ENCODE measurements at places on chromosomes 5 and 9.

DNA sequence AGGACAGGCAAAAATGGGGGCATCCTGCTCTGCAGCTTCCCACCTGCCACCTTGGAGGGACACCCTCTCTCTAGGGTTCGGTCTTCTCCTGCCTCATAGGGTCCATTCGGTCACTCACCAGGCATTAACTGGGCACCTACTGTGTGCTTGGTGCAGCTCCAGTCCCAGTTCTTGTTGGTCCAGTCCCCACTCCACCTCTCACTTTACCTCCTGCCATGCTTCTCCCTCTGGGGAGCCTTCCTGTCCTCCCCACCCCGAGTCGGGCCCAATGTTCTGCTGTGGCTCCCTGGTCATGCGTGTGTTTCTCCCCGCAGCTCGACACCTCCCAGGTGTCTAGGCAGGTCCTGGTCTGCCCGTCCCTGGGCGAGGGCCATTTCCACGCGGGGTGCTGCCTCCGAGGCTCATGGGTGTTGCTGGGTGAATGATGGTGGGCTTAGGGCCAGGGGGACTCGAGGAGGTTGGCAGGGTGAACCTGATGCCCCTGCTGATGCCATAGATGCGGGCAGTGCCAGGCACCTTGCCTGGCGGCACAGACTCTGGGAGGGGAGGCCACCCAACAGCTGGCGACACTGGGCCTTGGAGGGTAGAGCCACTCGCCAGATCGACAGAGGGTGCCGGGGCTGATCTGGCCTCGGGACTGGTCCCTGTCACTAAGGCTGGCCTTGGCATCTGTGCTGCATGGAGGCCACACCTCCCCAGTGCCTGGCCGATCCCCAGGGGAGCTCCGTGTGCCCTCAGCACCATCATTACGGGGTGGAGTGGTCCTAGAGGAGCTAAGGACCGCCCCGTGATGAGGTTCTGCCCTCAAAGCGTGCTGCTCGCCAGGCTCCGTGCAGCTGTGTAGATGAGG, 66.0 kb upstream of the RNU6ATAC start:
- no peak for DNase-seq

DNA sequence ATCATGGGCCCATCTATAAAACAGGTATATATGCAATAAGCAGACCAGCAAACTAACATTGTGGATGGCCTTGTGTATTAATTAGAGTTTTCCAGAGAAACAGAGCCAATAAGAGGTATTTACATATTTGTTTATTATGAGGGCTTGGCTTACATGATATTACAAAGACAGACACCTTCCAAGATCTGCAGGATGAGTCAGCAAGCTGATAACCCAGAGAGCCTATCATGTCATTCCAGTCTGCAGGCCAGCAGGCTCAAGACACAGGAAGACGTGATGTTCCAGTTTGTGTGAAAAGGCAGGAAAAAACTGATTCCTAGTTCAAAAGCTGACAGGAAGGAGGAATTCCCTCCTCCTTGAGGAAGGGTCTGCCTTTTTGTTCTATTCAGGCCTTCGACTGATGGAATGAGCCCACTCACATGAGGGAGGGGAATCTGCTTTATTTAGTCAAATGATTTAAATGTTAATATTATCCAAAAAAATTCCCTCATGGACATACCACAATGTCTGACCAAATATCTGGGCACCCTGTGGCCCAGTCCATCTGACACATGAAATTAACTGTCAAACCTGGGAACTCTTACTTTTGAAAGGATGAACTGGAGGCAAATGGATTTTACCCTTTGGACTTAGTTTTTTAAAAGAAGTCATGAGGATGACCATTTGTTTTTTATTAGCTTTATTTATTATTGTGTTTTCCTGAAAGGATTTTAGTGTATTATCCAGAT, 161.2 kb upstream of the CHD1 start:
- no peak for DNase-seq

DNA sequence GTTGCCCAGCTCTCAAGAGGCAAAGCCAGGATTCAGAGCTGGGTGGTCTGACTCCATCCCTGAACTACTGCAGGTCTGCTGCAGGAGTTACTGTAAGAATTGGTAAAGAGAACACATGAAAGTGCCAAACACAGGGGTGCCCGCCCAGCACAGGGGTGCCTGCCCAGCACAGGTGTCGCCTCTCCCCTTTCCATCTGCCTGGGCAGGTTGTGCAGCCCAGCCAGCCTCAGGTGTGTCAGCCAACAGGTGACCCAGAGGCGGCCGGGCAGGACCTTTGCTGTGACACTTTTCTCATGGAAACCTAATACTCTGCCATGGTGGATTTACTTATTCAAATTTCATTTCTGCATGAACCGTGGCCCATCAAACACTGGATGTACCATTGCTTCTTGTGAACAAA, 289.7 kb upstream of the IRX4 start:
- no peak for DNase-seq

GRCh38 chr9:126957687-126958053, 43.1 kb downstream of the RALGPS1 start:
- DNase-seq, result no peak

- no peak for DNase-seq
Observed at GRCh38 chr5:111453295-111453694, 59.0 kb downstream of the STARD4 start.

GRCh38 chr9:126986506-126986951, 71.9 kb downstream of the RALGPS1 start:
- DNase-seq, result no peak

- no peak for DNase-seq
Observed at GRCh38 chr5:30100148-30100713, 1093.3 kb upstream of the CDH6 start.

DNA sequence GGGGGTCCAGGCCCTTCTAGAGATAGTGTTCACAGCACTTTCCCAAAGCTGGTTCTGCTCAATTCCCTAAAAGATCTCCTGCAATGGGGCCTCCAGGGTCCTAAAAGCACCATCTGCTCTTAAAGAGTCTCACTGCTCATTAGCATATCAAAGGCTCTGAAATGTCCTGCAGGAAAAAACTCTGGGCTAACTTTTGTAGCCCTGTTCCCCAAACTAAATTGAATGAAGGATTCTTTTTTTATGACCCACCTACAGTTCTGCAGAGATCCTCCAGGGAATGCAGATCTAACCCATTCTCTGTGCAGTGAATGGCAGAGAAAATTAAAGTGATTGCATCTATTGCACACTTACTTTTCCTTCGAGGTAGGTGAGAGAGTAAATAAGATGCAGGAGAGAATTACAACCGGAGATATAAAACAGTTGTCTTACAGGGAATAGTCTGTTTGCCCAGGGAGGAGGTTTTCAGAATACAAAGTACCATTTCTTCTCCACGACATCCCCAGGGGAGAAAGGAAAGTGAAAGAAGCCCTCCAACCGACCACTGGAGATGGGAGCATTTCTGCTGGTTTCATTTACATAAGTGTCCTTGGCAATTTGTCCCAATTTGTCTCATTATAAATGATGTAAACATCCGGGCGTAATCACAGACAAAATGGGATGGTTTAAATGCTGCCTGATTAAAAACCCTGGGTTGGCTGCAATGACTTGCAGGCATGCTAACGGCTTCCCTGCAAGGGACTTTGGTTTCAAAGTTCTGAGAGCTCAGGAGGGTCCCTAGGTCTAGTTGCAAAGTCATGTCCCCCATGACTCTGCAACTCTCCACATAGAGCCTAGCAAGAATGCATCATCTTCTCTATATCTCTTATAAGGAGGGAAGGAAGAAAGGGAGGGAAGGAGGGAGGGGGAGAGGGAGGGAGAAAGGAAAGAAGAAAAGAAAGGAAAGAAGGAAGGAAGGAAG, 114.0 kb downstream of the KCNIP1 start:
- DNase-seq, result no peak

DNA sequence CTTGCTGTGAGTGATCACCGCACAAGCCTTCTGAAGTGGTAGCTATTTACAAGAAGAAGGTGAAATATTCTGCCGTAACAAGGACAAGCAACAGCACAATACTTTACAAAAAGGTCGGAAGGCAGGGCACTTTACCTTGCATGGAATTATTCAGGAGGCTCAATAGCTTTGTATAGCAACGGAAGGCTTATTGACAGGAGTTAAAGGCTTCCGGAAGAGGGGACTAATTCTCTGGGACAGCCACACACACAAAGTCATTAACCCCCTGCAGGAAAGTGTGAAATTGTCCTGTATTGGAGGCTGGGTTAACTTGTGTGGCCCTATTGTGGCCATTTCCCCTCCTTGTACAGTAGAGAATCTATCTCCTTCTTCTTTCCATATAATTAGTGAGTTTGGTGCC, 199.3 kb upstream of the SEMA6A start:
- DNase-seq, result no peak

GRCh38 chr5:37501152-37501551, 122.0 kb downstream of the WDR70 start:
- no peak for DNase-seq

DNA sequence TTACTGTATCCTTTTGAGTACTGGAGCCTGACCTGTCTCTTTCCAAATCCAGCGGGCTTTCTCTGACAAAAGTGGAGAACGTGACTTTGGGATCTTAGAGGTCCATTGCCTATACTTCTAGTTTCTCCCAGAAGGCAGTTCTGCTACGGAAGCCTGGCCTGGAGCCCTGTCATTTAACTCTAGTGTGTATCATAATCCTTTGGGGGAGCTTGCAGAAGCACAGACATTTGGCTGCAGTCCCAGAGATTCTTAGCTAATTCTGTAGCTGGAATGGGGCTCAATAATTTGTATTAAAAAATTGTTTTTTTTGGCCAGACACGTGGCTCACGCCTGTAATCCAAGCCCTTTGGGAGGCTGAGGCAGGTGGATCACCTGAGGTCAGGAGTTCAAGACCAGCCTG, 3.0 kb downstream of the HARS2 start:
- DNase-seq, result no peak

DNA sequence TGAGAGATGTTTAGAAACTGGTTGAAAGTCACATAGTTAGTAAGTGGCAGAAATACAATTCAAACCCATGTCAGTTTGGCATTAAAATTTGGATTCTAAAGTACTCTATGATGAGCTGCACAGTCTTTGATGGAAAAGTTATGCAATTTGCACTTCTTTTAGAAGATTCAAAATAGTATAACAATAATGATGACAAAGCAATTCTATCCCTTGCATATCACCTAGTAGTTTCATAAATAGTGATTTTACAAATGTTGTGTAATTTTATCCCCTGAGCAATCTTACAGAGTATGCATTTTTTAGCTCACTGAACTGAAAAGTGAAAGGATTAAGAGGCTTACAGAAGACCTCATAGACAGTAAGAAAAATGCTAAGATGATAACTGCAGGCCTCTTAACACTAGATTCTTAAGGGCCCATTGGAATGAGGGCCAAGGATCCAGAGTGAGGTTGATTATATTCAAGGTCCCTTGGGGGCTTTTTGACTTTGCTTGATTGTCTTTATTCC, 3.7 kb downstream of the C5orf46 start:
- no peak for DNase-seq

DNA sequence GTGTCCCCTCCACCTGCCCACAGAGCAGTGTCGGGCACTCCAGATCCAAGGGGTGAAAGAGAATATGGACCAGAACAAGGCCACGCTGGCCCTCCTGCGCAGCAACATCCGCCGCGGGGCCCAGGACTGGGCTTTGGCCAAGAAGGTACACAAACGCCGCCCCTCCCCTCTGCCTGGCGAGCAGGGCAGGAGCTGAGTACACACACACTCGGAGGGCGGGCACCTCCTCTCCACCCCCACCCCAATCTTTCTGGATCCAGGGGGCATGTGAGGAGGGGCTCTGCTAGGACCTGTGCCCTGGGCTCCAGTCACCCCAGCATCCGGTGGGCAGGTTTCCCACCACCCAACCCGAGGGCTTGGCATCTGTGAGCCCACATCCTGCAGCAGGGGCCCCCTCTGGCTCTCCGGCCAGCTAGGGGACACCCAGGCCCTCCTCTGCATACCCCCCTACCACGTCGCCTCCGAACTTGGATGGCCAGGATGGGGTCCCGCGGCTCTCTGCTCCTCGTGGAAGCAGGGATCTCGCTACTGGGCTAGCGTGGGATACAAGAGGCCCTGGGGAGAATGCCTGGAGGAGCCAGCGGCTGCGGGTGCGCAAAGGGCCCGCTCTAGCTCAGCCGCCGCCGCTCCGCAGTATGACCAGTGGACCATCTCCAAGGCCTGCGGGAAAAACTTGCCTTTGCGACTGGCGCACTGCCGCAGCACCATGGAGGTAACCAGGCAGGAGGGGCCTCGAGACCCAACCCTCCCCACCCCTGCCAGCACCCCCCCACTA, 3.1 kb downstream of the CCDC183 start:
- no peak for DNase-seq

GRCh38 chr9:130839132-130840111, 4.4 kb downstream of the ABL1 start:
- DNase-seq, result no peak

GRCh38 chr5:81626524-81626923, 124.4 kb downstream of the SSBP2 start:
- DNase-seq, result no peak

DNA sequence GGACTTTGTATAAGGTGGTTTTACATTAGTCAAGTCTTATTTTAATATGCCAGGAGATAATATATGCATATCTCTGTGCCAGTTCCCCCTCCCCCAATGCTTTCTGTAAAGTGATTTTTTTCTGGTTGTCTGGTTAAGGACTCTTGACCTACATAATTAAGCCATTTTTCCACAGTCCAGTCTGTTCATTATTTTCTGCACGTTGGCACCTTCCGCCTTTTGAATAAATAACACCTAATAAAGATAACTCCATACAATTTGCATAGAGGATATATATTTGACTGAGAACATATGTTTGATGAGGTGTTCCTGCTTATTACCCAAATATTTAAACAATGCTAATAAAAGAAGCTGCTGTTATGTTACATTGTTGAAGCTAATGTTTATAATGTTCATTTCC, 320.9 kb downstream of the DMAC1 start:
- DNase-seq, result no peak

DNA sequence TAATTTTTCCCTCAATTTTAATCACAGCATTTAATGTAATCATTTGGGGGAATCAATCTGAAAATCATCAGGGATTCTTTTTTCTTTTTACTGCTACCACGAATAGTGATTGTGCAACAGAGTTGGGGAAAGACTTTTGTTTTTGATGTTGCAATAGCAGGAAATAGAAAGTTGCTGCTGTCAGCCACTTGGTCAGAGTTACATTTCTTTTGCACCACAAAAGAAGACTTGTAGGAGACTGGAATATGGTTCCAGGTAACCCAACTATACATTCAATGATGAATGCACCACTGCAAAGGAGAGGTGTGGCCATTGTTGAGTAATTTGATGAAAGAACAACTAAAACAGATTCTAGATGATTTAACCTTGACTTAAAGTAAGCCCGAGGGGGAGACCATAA, 46.3 kb upstream of the PALM2AKAP2 start:
- DNase-seq, result no peak

Measured in stimulated activated naive CD4-positive, alpha-beta T cell treated with Interleukin-2 at 50 U/mL for 16 hours (primary cell).